Activated naive CD8-positive, alpha-beta T cell treated with anti-CD3 and anti-CD28 coated beads for 36 hours (primary cell): ENCODE measurements at places on chromosomes 1 and 21.

GRCh38 chr1:218369688-218370511, 24.8 kb downstream of the TGFB2 start:
- H3K36me3 ChIP-seq = peaks cover 2% of the 10 kb centered on the region
- no peak for DNase-seq
- H3K4me1 ChIP-seq = peaks cover 2% of the 10 kb centered on the region
- no peak overlapping the region for H3K27ac ChIP-seq

DNA sequence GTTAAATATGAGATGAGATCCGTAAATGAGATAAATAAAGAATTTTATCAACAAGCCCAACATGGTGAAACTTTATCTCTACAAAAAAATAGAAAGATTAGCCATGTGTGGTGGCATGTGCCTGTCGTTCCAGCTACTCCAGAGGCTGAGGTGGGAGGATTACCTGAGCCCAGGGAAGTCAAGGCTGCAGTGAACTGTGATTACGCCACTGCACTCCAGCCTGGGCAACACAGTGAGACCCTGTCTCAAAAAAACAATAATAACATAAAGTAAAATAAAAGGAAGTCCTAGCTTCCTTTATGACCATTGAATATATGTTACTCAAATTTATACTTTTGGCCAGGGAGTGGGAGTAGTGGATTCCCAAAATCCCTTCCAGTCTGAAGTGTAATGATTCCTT, 48.7 kb upstream of the TEKT2 start:
- no peaks in the 10 kb centered on the region for H3K4me1 ChIP-seq
- DNase-seq = no peak
- H3K36me3 ChIP-seq = peaks cover 6% of the 10 kb centered on the region
- no peak overlapping the region for H3K4me3 ChIP-seq
- no peaks in the 10 kb centered on the region for H3K27me3 ChIP-seq

GRCh38 chr1:62613325-62613727, 16.0 kb downstream of the ANGPTL3 start:
- peaks cover 1% of the 10 kb centered on the region for H3K4me1 ChIP-seq
- H3K27me3 ChIP-seq = no peaks in the 10 kb centered on the region
- no peak for DNase-seq
- H3K4me3 ChIP-seq = no peak overlapping the region

DNA sequence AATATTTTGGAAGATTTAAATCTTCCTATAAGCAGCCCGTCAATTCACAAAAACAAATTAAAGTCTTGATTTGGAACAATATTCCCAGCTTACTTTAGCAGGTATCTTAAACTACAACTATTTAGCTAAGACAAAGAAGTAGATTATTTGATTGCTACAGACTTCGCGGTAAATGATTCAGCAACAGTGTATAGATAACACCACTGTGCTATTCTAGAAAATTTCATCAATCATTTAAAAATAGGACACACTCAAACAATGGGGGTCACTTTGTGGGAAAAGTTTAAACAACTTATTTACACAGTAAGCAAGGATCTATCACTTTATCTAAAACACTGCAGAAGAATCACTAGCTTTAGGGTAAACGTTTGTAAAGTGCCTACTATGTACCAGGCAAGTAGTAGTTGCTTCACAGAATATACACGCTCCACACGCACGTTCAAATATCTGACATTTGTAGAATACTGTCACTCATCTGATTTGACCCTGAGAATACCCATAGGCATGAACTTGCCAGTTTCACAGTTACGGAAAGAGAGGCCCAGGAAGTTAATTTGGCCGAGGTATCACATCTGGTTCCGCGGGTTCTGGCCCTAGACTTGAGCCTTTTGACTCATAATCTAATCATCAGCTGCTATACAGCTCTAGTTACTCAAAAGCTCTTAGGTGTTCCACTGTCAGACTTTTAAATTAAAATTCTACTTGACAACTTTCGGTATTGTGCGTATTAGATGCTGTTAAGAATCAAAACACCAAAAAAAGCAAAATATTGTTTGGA, 876 bp downstream of the DENND2C start:
- no peak overlapping the region for H3K27ac ChIP-seq
- DNase-seq = no peak

DNA sequence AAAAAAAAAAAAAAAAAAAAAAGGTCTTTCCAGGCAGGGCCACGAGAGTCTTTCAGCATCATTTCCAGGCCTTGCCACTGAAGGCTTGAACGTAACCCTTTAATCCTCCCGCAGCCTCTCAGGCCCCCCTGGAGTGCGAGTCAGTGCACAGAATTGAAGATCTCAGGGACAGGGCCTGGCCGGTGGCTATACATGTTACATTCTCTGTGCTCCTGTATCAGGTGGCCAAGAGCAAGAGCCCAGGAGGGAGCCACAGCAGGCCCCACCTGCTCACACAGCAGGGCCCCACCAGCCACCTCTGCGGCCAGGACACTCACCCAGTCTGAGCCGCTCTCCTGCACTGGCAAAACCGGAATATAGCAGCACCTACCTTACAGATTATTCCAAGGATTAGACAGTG, 34.1 kb upstream of the SLC25A33 start:
- H3K4me3 ChIP-seq = no peak overlapping the region
- DNase-seq = no peak
- no peaks in the 10 kb centered on the region for H3K4me1 ChIP-seq

DNA sequence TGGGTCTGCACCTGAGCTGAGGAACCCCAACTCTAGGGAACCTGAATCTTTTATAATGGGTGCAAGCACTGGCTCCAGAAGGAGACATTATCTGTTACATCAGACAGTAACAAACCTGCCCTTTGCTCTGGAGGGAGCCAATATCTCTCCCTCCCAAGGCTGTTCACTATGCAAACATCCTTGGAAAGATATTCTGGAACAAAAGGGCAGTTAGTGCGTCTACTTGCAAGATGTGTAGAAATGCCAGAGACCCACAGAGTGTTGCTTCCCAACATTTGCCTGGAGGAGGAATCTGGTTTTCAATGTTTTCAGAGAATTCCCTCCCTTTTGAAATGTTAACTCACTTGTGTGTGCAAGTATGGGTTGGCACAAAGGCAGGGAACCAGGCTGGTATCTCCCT, 31.9 kb downstream of the UMODL1 start:
- no peak overlapping the region for H3K27ac ChIP-seq
- H3K4me3 ChIP-seq = no peak overlapping the region
- H3K27me3 ChIP-seq = peaks cover 3% of the 10 kb centered on the region
- no peak for DNase-seq

DNA sequence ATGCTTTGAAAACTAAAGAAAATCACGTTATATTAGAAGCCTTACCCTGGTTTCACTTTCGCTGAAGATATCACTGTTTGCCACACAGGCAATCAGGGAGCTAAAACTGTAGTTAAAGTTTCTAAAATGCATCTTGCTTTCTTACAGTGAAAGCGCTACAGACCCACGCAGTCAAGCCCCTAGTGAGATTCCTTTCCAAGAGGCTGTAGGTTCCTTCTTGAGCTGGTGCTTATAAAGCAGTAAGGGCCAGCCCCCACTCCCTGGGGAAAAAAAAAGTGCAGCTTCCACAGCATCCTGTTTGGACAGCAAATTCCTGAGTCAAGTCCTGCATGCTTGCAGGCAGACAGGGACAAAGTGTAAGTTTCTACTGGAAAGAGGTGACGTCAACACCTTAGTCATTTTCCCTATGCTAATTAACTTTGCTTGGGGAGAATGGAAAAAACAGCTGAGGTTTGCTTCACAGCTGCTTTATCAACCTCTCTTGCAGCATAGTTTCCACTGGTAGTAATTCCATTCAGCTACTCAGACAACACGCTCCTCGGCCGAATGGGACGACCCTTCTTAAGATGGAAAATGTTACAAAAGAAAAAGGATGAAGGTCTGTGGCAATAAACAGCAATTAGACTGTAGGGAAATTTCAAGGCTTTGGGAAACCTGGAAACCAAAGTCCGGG, 14.7 kb upstream of the KCNE1 start:
- peaks cover 25% of the 10 kb centered on the region for H3K4me1 ChIP-seq
- peaks cover 5% of the 10 kb centered on the region for H3K36me3 ChIP-seq
- H3K27me3 ChIP-seq = no peaks in the 10 kb centered on the region
- H3K4me3 ChIP-seq = peak overlapping the region; percentile 66
- peak overlapping the region; percentile 92 for H3K27ac ChIP-seq
- DNase-seq = peak; percentile 47

DNA sequence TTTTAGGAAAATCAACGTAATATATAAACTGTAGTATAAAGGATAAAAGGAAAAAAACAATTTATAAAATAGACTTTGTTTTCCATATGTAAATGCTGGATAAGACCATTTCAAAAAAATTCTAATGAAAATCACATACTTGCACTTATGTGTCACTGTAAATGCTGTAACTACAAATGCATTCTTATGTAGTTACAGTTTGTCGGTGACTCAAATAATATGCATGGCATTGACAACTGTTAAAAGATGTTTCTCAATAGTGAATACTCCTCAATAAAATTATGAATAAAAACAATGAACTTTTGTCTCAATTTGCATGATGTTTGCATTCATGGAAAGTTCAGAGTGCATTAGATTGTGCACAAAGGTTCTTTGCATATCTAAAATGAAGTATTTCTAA, 614.0 kb upstream of the CHRM3 start:
- no peak overlapping the region for H3K4me3 ChIP-seq
- H3K27ac ChIP-seq = no peak overlapping the region
- no peak for DNase-seq
- H3K36me3 ChIP-seq = no peaks in the 10 kb centered on the region
- H3K4me1 ChIP-seq = no peaks in the 10 kb centered on the region
- no peaks in the 10 kb centered on the region for H3K27me3 ChIP-seq

GRCh38 chr1:27571439-27572018, 32.4 kb downstream of the AHDC1 start:
- no peaks in the 10 kb centered on the region for H3K36me3 ChIP-seq
- peaks cover 15% of the 10 kb centered on the region for H3K4me1 ChIP-seq
- no peak for DNase-seq
- no peak overlapping the region for H3K27ac ChIP-seq

DNA sequence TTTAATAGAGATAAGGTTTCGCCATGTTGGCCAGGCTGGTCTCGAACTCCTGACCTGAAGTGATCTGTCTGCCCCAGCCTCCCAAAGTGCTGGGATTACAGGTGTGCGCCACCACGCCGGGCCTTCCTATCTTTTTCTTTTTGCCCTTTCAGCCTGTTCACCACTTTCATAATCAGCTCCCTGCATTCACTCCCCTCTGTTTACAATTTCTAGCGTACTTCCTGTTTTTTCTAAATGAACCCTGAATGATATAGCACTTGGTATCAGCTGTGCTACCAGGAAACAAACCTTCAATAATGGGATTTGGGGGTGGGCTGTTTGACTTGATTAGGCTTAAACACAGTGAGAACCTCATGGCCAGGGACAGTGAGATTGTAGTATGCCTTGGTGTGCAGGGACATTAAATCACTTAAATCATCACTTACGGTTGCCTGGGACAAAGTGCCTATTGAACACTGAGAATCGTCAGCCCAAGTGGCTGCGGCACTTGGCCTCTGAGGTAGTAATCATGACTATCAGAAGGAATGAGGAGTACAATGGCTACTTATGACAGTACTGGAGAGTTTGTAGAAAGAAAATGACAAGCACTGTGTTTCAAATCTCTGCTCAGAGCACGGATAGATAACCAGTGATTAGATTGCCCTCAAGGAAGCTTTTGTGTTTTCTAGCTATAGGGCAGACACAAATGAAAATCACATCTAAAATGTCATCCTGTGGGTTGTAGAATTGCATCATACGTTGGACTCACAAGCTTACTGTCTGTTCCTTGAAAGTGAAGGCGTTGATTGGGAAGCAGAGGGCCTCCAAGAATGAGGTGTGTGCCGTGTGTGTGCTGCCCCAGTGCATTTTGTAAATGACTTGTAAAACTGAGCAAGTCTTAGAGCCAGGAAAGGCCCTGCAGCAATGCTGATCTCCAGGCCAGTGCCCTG, 661.8 kb downstream of the MATN1 start:
- H3K27ac ChIP-seq = no peak overlapping the region
- H3K27me3 ChIP-seq = no peaks in the 10 kb centered on the region
- DNase-seq = no peak
- no peaks in the 10 kb centered on the region for H3K4me1 ChIP-seq
- H3K4me3 ChIP-seq = no peak overlapping the region

GRCh38 chr1:52970149-52970548, 43.1 kb downstream of the SCP2 start:
- H3K4me1 ChIP-seq = no peaks in the 10 kb centered on the region
- H3K27ac ChIP-seq = no peak overlapping the region
- H3K36me3 ChIP-seq = no peaks in the 10 kb centered on the region

DNA sequence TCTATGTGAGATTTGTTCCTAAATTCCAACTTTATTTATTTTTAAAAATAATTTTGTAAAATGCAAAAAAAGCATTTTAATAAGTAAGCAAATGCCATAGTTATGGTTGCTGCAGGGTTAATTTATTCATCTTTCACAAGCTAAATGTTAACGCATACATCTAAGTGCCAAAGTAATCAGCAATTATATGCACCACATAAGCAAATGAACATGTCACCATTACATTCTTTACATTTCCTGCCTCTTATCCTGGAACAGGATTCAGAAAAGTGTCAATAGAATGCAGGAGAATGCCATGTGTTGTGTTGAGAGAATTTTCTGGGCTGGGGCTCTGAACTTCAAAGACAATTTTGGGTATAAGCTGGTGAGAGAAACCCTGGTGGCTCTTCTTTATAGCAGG, 136.6 kb downstream of the GRIK1 start:
- no peaks in the 10 kb centered on the region for H3K4me1 ChIP-seq
- H3K27ac ChIP-seq = no peak overlapping the region
- no peak overlapping the region for H3K4me3 ChIP-seq
- no peak for DNase-seq
- H3K36me3 ChIP-seq = no peaks in the 10 kb centered on the region
- H3K27me3 ChIP-seq = peaks cover 17% of the 10 kb centered on the region
